Esophagus muscularis mucosa (tissue), 4 donors: ENCODE measurements at places on chromosomes 4 and X. TPM values are rescaled to one million over a fixed set of nuclear protein-coding genes. Genes with fewer than 3 reads are reported as not detected.

GRCh38 chrX:137040113-137040794 lies 6.5 kb upstream of the GPR101 start:
- no peak overlapping the region for H3K4me3 ChIP-seq
- no peaks in the 10 kb centered on the region for H3K36me3 ChIP-seq
- no peaks in the 10 kb centered on the region for H3K27me3 ChIP-seq

- H3K4me1 ChIP-seq: no peaks in the 10 kb centered on the region
- H3K36me3 ChIP-seq: no peaks in the 10 kb centered on the region
Observed at GRCh38 chrX:100905620-100906019, 23.1 kb downstream of the XKRX start.

DNA sequence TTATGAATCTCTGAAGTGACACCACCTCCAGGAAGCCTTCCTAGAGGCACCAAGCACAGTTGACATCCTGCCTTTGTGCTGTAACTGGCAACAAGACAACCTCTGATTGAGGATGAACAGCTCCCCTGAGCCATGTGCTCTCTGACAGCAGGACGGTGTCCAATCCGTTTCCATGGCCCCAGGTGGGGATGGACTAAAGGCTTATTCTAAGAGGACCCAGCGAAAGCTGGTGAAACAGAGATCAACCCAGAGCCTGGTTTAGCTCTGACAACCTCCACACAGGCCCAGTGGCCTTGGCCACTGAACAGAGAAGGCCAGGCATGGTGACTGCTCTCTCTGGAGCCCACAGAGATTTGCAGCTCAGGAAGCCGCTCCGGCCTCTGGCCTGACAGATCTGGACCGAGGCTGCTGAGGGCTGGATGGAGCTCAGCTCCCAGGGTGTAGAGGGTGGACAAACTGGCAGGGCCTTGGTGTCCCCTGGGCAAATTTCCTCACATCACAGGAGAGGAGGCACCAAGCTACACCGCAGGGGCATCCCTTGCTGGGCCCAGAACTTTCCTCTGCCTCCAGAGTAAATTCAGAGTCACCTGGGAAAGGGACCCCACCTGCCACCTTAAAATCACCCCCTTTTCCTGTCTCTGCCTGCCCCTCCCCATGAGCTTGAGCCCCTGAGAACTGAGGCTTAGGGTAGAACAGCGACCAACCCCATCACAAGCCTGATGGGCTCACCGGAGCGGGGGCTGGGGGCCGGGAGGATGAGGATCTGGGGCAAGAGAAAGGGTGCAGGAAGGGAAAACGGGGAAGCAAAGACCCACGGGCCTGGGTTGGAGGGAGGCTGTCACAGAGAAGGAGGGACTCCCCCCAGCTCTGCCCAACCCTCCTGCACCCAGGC lies 40.2 kb downstream of the HMX1 start:
- H3K27ac ChIP-seq: no peak overlapping the region
- peaks cover 55% of the 10 kb centered on the region for H3K27me3 ChIP-seq
- H3K4me3 ChIP-seq: no peak overlapping the region
- no peak for DNase-seq

- no peaks in the 10 kb centered on the region for H3K4me1 ChIP-seq
- no peaks in the 10 kb centered on the region for H3K36me3 ChIP-seq
- no peak for DNase-seq
- no peaks in the 10 kb centered on the region for H3K27me3 ChIP-seq
Observed at GRCh38 chr4:96326846-96327245, 487.0 kb downstream of the PDHA2 start.

- no peaks in the 10 kb centered on the region for H3K36me3 ChIP-seq
- H3K27me3 ChIP-seq: no peaks in the 10 kb centered on the region
- H3K27ac ChIP-seq: no peak overlapping the region
- H3K4me1 ChIP-seq: no peaks in the 10 kb centered on the region
- H3K4me3 ChIP-seq: no peak overlapping the region
Observed at GRCh38 chrX:27680726-27681125, 90.6 kb downstream of the DCAF8L2 start.

GRCh38 chr4:75708218-75708691 lies 16.1 kb upstream of the USO1 start:
- no peak overlapping the region for H3K27ac ChIP-seq
- H3K27me3 ChIP-seq: no peaks in the 10 kb centered on the region
- no peaks in the 10 kb centered on the region for H3K36me3 ChIP-seq

Gene FHL1
- total RNA-seq: 2,595 TPM
